ENCODE measurements at places on chromosomes 13 and 19.

DNA sequence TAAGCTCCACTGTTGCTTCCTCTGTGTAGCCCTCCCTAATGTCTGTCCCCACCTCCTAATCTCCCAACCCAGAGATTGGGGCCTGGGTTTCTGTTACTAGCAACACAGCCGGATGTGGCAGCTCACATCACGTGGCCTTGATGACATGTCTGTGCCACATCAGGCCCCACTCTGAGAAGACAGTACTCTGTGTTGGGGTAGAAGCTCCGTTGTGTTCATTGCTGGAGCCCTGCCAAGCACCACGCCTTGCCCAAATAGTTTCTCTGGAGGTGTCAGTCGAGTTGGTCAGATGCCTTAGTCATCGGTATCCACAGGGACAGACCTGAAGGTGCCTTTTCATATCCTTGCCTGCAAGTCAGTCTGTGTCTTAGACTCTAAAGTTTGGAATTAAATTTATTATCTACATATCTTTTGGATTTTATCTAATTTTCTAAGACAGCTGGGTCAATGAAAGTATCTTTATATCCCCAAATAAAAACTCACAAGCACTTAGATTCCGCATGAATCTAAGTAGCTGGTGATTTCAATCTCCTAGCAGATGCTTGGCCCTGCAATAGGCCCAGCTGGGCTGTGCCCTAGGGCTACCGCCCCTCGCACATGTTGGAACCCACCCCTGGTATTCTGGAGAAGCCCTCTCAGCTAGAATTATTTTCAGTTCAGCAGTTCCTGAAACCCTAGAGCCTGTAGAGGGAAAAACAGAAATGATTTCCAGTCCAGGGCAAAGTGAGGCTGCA lies 204.0 kb upstream of the TSHZ3 start:
- DNase-seq: peak; percentile 83

- DNase-seq: no peak
Observed at GRCh38 chr19:47100290-47100689, 13.3 kb downstream of the ZC3H4 start.

DNA sequence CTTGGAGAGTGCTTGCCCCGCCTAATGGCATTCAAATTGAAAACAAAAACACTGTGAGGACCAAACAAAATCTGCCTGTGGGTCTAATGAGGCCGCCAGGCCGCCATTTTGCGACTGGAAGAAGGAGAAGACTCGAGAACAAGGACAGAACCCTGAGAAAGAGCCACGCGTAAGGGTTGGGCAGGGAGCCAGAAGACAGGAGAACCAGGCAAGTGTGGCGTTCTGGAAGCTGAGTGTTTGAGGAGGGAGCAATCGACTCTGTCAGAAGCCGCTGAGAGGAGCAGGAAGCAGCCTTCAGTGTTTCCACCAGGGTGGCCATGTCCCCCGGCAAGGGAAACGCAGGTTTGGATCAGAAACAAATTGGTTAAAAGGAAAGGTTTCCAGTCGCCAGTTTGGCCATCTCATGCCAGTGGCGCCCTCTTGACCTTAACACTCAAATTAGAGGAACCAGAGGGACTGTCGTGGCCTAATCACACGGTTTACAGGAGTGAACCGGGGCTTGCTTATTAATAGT lies 10.2 kb upstream of the PTOV1 start:
- DNase-seq: no peak

- no peak for DNase-seq
Observed at GRCh38 chr13:98450026-98450425, 126.9 kb downstream of the STK24 start.

GRCh38 chr13:40116008-40116407 lies 460.5 kb downstream of the COG6 start:
- DNase-seq: peak; percentile 54

- no peak for DNase-seq
Observed at GRCh38 chr19:49338023-49338677, 2.9 kb downstream of the CD37 start.

- DNase-seq: no peak
Observed at GRCh38 chr19:40646743-40647254, 43.7 kb downstream of the NUMBL start.
